ENCODE measurements at places on chromosomes 13 and 19. TPM values are rescaled to one million over a fixed set of nuclear protein-coding genes. Genes with fewer than 3 reads are reported as not detected.

Gene S1PR4
- total RNA-seq, result not detected

Gene ADGRE1
- not detected for total RNA-seq

Gene HOMER3
- 68.7 TPM for total RNA-seq

Gene TMEM147
- total RNA-seq, result 63.7 TPM

Gene EFNA2
- not detected for total RNA-seq

Gene PCDH20
- not detected for total RNA-seq

Gene TTC9B
- total RNA-seq, result not detected

Gene PGLYRP1
- total RNA-seq, result not detected

Gene RASGRP4
- total RNA-seq, result not detected

Gene F10
- 2.7 TPM for total RNA-seq

Gene FGF22
- total RNA-seq, result not detected

Gene ZNF584
- total RNA-seq, result 17.1 TPM

Gene ADGRE2
- total RNA-seq, result not detected

Gene ADGRE3
- not detected for total RNA-seq

Gene TGDS
- total RNA-seq, result 14.9 TPM

Gene AMH
- total RNA-seq, result 1.8 TPM

Gene FFAR3
- not detected for total RNA-seq

All from fibroblast of the aortic adventitia (primary cell).